ENCODE measurements at places on chromosomes 7 and 10. TPM values are rescaled to one million over a fixed set of nuclear protein-coding genes. Genes with fewer than 3 reads are reported as not detected.

EBF3 gene
- not detected for total RNA-seq

SCART1 gene
- total RNA-seq: 0.28 TPM

MRPS33 gene
- total RNA-seq: 111 TPM

ZNF727 gene
- 0.89 TPM for total RNA-seq

PRRT4 gene
- total RNA-seq: 0.27 TPM

CUZD1 gene
- total RNA-seq: 1.7 TPM

GDF2 gene
- not detected for total RNA-seq

FFAR4 gene
- total RNA-seq: not detected

REEP3 gene
- 20.7 TPM for total RNA-seq

ERVW-1 gene
- total RNA-seq: not detected

DNA sequence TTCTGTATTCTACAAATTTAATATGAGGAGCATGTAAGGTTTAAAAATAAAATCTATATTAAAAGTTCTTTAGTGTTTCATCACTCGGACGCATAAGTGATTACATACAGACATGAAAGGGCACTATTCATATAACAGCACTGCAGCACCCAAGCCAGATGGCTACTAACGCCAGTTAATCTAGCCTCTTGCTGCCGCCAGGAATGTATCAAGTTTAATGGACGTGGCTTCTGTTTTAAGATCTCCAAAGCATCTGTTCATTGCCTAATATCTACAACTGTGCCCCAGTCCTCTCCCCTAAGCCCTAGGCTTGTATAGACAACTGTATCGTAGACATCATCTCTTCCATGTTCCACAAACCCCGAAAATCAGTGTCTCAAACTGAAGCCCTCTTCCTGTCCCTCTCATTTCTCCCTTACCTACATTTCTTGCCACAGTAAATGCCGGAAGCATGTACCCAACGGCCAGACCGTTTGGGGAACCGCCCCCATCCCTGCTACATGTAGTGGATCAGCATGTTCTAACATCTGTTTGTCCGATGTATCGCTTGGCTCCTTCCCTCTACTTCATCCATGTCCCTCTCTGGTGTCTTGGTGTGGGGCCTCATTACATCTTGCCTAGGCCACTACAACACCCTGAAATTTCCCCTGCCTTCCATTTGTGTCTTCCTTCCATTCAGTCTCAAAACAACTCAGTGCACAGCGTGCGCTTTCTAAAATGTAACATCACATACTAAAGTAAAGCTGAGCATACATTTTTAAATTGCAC is 147.5 kb upstream of the RSU1 start:
- no peak for DNase-seq

- no peak for DNase-seq
Measured at GRCh38 chr10:118562851-118563250, 32.6 kb downstream of the PRLHR start.

- no peak for DNase-seq
Measured at GRCh38 chr7:136359333-136359903, 382.3 kb upstream of the MTPN start.

- DNase-seq: no peak
Measured at GRCh38 chr7:151736403-151736909, 140.5 kb downstream of the PRKAG2 start.

DNA sequence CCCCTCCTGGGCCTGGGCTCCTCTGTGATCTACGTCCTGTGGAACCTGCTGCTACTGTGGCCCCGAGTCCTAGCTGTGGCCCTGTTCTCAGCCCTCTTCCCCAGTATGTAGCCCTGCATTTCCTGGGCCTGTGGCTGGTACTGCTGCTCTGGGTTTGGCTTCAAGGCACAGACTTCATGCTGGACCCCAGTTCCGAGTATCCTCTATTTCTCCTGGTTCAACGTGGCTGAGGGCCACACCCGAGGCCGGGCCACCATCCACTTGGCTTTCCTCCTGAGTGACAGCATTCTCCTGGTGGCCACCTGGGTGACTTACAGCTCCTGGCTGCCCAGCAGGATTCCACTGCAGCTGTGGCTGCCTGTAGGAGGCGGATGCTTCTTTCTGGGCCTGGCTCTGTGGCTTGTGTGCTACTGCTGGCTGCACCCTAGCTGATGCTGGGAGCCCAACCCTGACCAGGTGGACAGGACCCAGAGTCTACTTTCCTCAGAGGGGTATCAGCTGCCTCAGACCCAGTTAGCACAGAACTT is 37.8 kb upstream of the MMD2 start:
- DNase-seq: no peak

GRCh38 chr10:120433141-120433540 is 23.9 kb upstream of the PLPP4 start:
- DNase-seq: no peak

DNA sequence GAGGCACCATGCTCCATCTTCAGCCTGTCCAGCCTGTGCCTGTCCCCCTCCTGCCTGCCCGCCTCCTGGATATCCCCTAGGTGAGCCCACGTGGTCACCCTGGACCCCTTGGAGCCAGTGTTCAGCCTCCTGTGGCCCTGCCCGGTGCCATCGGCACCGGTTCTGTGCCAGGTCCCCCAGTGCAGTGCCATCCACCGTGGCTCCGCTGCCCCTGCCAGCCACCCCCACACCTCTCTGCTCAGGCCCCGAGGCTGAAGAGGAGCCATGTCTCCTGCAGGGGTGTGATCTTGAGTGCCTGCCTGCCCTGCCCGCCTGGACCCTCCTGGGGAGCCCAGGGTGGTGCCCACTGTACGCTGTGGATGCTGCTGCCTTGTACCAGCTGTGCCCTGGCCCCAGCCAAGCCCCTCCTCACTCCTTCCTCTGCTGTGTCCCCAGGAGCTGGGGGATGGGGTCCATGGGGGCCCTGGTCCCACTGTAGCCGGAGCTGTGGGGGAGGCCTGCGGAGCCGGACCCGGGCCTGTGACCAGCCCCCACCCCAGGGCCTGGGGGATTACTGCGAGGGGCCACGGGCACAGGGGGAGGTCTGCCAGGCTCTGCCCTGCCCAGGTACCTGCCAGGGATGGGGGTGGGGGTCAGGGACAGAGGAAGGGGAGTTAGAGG is 26.2 kb upstream of the ZNF862 start:
- DNase-seq: no peak

DNA sequence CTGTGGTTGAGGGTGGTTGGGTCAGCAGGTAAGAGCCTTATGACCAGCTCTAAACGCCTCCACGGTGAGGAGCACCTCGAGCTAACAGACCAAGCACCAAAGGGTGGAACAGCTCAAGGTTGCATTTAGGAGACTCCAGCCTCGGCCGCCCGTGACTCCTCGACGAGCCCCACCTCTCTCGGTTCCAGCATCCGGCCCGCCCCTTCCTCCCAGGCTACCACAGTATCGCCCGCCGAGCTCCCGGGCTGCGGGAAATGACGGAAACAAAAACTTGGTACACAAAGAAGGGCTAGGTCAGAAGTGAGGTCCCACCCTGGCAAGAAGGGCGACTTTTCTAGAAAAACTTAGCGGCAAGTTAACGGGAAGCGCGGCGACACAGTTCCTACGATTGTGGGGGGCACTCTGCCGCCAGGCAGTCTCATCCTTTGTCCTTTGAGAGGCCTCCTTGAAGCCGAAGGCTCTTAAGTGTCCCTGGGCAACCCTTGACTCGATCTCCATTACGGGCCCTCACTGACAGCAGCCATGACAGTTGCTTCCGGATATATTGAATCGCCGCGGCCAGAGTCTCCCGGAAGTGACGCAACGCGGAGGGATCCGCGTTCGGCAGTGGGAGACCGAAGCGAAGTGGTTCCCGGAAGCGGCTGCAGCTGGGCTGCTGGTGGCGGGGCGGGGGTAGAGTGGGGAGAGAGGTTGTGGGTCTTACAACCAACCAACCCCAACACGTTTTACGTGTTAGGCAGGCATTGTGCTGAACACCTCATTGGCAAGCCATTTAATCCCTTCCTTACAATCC is 40.2 kb upstream of the ZNF518A start:
- peak; percentile 94 for DNase-seq

- no peak for DNase-seq
Measured at GRCh38 chr7:28688174-28688573, 270.0 kb downstream of the TRIL start.

- no peak for DNase-seq
Measured at GRCh38 chr10:113004069-113004618, 54.1 kb downstream of the TCF7L2 start.

- DNase-seq: no peak
Measured at GRCh38 chr10:91694170-91694794, 61.4 kb upstream of the PPP1R3C start.

- no peak for DNase-seq
Measured at GRCh38 chr7:38561166-38561565, 70.0 kb downstream of the AMPH start.

Data from activated naive CD8-positive, alpha-beta T cell treated with anti-CD3 and anti-CD28 coated beads for 36 hours (primary cell).